ENCODE measurements at places on chromosomes 11 and 22.

GRCh38 chr22:31474743-31475142 lies 14.9 kb downstream of the EIF4ENIF1 start:
- no peak for DNase-seq

GRCh38 chr22:50360578-50360977 lies 17.5 kb downstream of the PPP6R2 start:
- DNase-seq = no peak

GRCh38 chr11:63619967-63620366 lies 5.7 kb upstream of the PLAAT3 start:
- DNase-seq = no peak

DNA sequence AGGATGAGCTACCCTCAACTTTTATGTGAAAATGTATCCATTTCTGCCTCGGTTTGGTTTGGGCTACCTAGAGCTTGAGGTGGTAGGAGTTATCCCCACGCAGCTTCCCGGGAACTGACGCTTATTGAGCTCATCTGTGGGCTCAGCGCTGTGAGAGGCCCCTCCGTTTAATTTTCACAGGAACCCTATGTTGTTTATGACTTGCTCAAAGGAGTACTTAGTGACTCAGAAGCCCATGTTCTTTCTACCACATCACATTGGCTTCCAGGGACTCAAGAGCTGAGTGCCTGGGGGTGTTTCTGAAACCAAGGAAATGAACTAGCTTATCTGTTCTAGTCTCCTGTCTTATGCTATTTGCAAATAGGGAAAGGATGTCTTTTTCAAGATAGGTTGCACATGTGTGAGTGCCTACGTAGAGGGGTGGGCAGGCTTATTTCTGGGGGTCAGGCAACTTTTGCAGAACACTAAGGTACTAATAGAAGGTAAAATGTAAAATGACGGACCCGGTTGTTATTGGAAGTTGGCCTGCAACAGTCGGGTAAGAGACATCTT lies 40.5 kb downstream of the MICAL2 start:
- no peak for DNase-seq

- DNase-seq = no peak
Observed at GRCh38 chr11:125675196-125675595, 5.5 kb downstream of the ACRV1 start.

DNA sequence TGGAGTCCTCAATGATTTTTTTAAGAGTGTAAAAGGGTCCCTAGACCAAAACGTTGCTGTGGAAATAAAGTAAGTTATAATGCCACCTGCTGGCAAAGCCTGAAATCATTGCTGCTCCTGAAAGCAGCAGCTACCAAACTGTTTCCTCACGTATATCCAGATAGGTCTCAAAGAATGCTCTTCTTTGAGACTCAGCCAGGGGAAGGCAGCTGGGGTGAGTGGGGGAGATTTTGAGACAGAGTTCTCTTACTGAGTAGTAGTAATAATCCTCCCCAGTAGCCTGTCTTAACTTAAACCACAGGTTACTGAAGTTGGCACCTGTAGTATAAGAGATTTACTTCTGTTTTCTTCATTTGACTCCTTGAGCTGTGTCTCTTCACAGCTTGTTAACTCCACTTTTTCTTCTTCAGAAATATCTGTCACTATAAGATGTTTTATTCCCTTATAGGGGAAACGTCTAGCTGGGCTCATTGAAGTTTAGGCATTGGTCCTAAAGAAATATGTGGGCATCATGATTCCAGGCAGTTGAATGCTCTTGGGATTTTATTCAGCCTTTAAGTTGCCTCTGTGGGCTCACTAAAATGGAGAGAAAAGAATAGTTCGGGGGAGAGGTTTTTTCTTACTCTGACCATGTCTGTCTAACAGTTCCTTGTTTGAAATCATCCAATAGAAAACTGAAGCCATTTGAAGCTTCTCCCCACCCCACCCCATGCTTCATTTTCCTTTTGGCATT lies 77.9 kb downstream of the BTBD10 start:
- DNase-seq = peak; percentile 39

- no peak for DNase-seq
Observed at GRCh38 chr11:47408598-47409439, 429 bp downstream of the SLC39A13 start.

DNA sequence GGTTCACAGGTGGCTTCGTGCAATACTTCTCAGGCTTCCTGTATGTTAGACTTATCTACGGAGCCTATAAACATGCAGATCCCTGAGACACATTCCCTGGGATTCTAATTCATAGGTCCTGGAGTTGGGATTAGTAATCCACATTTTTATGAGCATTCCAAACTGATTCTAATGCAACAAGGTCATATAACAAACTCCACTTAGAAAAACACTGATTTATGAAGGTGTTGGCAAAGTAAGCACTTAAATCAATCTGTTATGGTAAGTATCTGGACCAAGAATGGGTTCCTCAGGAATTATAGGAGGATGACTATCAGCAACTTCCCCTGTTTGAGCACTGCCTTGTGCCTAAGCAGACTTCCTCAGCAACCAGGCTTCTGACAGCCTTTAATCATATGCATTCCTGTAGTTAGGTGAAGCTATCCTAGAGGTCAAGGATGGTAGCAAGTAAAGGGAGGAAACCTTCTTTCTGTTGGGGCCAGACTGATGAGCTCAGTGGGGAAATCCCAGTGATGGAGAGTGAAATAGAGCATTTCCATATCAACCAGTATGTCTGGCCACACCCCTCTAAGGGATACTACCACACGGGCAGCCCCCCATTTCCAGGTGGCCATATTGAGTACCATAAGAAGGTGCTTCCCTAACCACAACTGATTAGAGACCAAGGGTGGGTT lies 89.6 kb downstream of the RASSF10 start:
- no peak for DNase-seq

GRCh38 chr11:65213322-65214211 lies 31.8 kb downstream of the CAPN1 start:
- DNase-seq = no peak

GRCh38 chr11:97743205-97743742 lies 1277.5 kb upstream of the CNTN5 start:
- DNase-seq = no peak

- DNase-seq = no peak
Observed at GRCh38 chr22:46775850-46776826, 13.7 kb downstream of the TBC1D22A start.

- DNase-seq = no peak
Observed at GRCh38 chr11:118661425-118662301, 17.8 kb downstream of the TREH start.

DNA sequence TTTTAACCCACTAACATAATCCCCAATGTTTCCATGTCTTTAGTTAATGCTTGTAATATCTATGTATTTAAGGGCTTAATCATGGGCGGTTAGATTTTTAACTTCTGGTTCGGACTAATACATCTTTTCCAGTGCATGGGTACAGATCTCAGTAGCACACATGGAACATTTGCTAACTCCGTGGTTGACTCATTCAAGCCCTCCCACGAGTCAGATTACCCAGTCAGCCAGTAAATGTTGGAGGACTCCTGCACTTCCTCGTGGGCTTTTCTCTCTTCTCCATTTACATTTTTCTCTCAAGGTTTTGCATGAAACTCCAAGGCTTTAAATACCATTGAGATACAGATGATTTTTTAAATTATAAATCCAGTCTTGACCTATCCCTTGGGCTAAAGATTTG lies 313.9 kb downstream of the ST3GAL4 start:
- DNase-seq = no peak

DNA sequence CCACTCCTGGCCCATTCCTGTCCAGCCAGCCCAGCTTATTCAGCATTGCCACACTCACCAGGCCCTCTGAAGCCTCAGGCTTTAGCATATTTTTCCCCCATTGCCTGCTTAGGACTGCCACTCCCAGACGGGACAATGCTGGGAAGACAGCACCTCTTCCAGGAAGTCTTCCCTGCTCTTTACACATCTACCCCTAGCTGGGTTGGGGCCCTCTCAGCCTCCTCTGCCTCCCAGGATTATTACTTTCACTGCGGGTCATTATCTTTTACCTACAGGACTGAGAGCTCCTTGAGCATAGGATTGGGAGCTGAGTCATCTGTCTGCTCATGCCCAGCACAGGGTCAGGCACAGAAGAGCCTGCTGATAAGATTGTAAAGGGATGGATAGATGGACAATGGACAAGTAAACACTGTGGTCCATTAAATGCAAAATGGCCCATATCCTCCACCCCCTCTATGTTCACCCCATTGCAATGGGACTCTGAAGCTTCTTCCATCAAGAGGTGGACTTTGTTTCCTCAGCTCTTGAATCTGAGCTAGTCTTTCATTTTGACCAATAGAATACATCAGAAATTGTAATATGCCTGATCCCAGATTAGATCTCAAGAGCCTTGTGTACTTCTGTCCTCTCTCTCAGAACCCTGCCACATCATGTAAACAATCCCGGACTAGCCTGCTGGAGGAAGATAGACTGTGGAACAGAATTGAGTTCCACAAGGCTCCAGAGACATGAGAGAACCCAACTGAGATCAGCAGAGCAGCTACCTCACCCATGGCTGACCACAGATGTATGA lies 32.0 kb upstream of the LRRC32 start:
- no peak for DNase-seq

DNA sequence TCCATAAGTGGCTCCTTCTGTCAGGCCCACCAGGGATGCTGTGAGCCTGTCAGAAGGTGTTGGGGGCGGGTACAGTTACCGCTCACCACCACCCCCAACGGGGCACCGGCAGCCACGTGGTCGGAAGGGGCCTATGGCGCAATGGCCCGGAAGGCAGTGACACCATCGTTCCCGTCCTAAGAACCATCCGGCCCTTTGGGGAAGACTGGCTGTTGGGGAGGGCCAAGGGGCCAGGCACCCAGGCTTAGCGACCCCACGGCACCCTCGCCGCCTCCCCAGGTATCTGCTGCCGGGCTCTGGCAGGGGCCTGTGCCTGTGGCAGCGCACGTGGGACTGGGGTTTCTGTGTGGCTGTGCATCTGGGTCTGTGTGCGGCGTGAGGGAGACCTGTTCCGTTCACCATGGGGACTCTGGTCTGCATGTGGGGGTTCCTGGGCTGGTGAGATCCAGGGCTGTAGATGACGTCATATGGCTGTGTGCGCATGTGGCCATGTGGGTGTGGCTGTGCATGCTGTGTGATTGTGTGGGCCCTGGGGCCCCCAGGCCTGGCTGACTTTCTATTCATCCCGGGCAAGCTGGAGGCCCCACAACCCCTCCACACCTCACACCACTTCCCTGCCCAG lies 717 bp downstream of the OSM start:
- DNase-seq = peak; percentile 88

DNA sequence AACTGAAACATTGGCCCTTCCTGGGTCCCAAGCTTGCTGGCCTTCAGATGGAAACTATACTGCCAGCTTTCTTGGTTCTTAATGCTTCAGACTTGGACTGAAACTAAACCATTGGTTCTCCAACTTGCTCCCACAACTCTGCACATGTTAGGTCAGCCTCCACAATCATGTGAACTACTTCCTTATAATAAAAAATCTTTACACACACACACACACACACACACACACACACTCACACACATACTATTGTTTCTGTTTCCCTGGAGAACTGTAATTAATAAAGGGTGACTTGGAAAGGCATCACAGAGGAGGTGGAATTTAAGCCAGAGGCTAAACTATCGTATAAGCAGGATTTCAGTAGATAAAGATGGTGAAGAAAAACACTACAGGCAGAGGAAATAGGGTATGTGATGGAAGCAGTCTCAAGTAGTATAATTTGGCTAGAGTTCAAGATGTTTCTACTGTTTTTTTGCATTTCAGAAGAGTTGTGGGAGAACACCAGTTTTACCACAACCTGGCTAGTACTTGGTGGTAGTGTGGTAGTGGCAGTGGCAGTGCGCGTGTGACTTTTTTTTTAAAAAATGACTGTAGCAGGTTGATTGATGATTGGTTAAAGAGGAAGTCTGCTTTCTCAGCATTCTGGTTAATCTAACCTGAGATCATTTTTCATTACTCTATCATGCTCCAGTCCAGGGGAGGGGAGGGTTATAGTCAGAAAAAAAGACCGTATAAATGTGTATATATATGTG lies 70.1 kb downstream of the PDE3B start:
- DNase-seq = peak; percentile 61

DNA sequence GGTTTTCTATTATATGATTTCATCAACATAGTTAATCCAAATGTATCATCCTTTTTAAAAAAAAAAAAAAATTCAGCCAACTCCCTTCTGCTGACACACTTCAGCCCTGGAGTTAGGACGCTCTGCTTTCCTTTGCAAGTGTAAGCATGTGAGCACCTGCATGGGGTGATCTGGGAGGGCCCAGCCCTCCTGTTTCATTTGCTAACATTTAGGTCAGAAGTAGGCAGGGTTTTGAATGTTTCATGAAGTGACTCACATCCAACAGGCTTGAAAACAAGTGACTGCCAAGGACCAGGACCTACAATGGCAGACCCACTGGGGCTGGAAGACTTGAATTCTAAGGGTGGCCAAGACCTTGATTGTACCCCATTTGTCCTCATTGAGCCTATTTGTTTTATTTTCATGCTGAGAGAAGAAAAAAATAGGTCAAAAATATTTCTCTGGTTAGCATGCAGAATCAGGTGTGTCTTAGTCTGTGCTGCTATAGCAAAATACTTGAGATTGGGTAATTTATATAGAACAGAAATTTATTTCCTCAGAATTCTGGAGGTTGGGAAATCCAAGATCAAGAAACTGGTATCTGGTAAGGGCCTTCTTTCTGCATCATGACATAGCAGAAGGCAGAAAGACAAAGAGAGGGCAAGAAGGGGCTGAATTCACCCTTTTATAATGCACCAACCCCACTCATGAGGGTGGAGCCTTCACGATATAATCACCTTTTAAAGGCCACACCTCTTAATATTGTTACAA lies 137.6 kb downstream of the CD44 start:
- no peak for DNase-seq

DNA sequence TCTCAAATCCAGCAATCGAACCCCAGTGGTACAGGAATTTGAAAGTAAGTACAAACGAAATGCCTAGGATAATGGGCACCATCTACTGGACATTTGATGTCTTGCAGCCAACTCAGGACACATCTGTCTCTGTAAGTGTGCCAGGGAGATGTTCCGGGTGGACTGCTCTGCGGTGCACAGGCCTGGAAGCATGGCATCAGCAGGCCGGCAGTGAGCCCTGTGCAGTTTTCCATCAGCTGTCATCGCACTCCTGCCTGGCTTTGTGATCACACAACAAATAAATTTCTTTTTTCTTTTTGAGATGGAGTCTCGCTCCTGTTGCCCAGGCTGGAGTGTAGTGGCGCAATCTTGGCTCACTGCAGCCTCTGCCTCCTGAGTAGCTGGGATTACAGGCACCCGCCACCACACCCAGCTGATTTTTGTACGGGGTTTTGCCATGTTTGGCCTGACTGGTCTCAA lies 71.0 kb downstream of the JAM3 start:
- peak; percentile 62 for DNase-seq

DNA sequence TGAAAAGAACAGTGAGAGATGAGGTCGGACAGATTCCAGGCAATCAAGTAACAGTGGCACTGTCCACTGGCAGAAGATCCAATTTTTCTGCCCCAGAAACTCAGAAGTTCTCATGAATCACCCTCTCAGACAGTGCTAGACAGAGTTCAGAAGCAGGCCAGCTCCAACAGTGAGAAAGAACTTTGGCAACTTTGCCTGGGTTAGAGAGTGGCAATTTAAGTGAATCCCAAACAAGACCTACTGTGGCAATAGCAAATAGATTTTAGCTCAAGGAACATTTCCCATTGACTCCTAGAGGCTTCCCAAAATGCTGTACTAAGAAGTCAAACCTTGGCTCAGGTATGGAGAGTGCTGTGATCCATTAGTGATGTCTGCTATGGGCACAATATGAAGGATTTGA lies 12.3 kb downstream of the CD44 start:
- DNase-seq = peak; percentile 16

GRCh38 chr22:40436505-40437431 lies 66.4 kb downstream of the SGSM3 start:
- DNase-seq = peak; percentile 71
